ENCODE measurements at places on chromosomes 2 and 18. TPM values are rescaled to one million over a fixed set of nuclear protein-coding genes. Genes with fewer than 3 reads are reported as not detected.
A peak's percentile ranks its signal among the peaks of the same experiment; 100 is the strongest.

The UNC80 gene
- 0.17 TPM for total RNA-seq

- no peak for DNase-seq
Measured at GRCh38 chr2:230949966-230950873, 25.2 kb upstream of the GPR55 start.

The TBR1 gene
- not detected for total RNA-seq

DNA sequence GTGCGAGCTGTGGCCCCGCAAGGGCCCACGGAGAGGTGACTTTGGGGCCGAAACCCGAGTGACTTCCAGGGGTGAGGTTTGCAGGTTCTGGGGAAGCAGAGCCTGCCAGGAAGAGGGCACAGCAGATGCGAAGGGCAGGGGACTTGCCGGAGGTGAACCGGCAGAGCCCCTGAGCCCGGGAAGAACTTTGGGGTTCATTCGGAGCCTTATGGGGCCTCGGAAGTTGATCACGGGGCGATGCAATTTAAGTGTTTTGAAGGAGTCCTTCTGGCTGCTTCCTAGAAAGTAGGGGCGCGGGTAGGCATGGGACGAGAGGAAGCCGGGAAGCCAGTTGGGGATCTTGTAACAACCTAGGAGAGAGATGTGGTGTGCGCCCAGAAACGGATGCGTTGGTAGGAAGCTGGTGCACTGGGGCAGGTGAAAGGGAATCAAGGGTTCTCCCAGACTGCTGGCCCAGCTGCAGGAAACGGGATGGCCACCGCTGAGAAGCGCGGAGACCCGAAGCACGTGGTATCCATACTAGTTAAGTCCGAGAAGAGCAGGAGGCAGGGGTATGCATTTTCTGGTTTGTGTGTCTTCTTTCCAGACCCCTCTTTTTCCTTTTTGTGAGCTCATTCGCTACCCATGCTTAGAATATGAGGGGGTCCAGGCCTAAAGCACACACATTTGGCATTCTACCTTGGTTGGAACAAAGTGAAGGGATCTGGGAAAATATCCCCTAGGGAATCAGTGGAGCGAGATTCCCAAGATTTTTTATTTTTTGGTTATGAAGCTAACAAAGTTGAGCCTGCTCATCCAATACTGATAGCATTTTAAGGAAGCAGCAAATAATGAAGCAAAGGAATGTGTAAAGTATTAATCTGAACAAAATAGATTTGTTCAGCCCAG, 758 bp downstream of the SCLY start:
- peak; percentile 57 for DNase-seq

DNA sequence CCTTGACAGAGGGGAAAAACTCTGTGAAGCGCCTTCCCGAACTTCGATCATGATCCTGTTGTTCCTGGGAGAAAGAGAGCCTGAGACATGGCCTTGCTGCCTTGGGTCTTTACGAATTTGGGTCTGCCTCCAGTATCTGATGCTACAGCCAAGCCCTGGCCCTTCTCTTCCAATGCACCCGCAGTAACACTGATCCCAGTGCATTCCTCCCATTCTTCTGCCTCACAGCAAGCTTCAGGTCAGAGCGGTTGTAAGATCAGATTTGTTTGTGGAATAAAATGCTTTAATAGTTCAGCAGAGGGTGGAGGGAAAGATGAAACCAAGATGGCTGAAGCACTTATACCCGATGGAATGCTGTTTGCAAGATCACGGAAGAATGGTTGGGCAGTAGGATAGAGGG, 196.7 kb upstream of the SIX2 start:
- no peak for DNase-seq

DNA sequence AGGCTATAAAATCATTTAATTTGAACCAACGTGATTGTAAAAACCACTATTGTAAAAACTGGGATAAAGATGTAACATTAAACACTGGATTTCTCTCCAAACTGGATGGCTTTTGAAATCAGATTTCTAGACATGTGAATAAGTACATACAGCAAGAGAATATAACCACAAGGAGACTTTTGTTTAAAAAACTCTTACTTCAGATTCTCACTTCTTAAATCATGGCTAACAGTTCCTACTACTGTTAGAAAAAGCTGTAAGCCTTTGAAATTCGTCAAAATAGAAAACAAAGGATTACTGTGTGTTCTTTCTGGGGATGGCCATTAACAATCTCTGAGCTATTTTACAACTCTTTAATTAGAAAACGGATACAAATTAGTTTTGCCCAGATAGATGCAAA, 39.4 kb upstream of the SH3BP4 start:
- DNase-seq = no peak

DNA sequence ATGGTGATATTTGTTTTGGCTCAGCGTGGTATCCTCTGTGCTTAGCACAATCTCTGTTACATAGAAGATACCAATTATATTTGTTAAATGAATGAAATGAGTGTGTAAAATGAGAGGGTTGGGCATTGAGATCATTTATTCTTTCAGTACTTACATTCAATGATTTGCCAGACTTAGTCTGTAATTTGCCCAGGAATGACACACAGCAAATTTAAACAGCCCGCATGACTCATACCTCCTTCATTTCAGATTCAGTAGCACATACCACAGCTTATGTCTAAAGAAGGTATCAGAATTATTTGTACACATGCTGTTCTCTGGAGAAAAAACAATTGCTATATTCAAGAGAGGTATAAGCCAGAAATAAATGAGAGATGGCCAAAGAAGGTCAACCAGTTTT, 37.0 kb downstream of the KLHL14 start:
- peak; percentile 35 for DNase-seq

GRCh38 chr18:33812186-33812585, 234.2 kb downstream of the ASXL3 start:
- no peak for DNase-seq

- DNase-seq = no peak
Measured at GRCh38 chr2:239531456-239532241, 130.8 kb upstream of the HDAC4 start.

The GLS gene
- total RNA-seq = 250 TPM

- no peak for DNase-seq
Measured at GRCh38 chr18:25365242-25365641, 13.3 kb upstream of the ZNF521 start.

The BUB1 gene
- 14.5 TPM for total RNA-seq

The WDR54 gene
- 23.3 TPM for total RNA-seq

GRCh38 chr18:12255626-12256026, 1.5 kb downstream of the CIDEA start:
- peak; percentile 57 for DNase-seq

GRCh38 chr2:11875481-11875880, 129.0 kb downstream of the LPIN1 start:
- DNase-seq = no peak

DNA sequence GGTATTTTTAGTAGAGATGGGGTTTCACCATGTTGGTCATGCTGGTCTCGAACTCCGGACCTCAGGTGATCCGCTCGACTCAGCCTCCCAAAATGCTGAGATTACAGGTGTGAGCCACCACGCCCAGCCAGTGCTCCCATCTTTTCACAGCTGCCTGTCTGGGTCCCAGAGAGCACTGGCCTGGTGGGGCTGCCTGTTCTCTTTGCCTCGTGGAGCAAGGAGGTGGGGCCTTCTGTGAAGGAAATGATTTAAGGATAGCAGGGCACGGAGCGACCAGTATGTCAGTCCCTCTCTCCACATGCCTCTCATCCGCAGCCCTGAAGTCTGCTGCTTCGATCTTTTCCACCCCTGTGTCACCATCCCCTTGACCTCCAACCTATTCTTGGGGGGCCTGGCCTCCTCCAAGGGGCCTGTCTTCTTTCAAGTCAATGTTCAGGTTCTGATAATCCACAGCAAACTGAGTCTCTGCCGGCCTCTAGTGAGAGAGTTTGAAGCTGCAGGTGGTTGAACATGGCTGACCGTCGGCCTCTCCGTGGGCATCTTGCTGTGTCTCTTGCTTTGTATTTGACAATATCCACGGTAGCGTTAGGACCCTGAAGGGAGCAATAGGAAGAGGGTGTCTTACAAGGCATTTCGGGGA, 28.2 kb upstream of the GIGYF2 start:
- peak; percentile 50 for DNase-seq

DNA sequence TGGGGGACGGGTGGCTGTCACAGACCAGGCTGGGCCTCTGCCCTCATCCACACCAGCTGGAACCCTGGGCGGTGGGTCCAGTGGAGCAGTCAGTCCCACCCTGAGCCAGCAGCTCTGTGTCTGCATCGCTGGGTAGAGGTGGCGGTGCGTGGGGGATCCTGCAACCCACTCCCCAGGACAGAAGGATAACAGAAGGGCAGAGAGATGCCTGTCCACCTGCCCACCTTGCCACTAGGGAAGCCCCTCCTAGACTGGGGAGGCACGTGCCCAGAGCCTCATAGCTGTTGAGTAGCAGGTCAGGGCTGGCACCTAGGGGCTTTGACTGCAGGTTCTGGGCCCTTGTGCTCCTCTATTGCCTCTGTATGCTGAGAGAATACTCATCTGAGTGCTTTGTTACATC, 2.4 kb downstream of the ATOH8 start:
- no peak for DNase-seq

- DNase-seq = peak; percentile 53
Measured at GRCh38 chr2:20781656-20782265, 41.1 kb downstream of the LDAH start.

The RALBP1 gene
- total RNA-seq = 120 TPM

The PPP1CB gene
- 143 TPM for total RNA-seq

GRCh38 chr2:73175663-73176204, 26.6 kb upstream of the NOTO start:
- peak; percentile 75 for DNase-seq

GRCh38 chr18:45590036-45590886, 25.0 kb upstream of the SLC14A2 start:
- DNase-seq = no peak

DNA sequence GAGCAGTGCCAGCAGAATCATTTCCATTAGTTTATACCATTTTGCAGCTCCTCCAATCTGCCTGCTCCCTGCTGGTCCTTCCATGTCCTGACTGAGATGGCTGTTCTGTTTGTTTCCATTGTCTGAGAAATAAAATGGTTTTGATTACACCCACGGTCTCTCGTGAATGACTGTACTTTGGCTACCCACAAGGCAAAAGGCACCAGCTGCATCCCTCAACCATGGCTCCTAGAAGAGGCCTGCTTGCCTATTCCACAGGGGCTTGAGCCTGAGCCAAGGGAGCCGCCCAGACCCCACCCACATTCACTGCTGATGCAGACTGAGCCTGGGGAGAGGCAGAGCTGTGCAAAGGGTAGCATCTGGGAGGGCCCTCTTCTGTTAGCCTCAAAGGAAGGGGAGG, 31.2 kb downstream of the MARCHF4 start:
- peak; percentile 41 for DNase-seq

GRCh38 chr2:28666496-28667184, 85.0 kb upstream of the PPP1CB start:
- DNase-seq = no peak

GRCh38 chr2:112259509-112260294, 4.9 kb upstream of the ZC3H8 start:
- peak; percentile 86 for DNase-seq
